RPMI8226 (cell line): ENCODE measurements at places on chromosomes 11 and 22.

GRCh38 chr11:117427356-117427874 lies 99.8 kb downstream of the CEP164 start:
- no peak for DNase-seq

DNA sequence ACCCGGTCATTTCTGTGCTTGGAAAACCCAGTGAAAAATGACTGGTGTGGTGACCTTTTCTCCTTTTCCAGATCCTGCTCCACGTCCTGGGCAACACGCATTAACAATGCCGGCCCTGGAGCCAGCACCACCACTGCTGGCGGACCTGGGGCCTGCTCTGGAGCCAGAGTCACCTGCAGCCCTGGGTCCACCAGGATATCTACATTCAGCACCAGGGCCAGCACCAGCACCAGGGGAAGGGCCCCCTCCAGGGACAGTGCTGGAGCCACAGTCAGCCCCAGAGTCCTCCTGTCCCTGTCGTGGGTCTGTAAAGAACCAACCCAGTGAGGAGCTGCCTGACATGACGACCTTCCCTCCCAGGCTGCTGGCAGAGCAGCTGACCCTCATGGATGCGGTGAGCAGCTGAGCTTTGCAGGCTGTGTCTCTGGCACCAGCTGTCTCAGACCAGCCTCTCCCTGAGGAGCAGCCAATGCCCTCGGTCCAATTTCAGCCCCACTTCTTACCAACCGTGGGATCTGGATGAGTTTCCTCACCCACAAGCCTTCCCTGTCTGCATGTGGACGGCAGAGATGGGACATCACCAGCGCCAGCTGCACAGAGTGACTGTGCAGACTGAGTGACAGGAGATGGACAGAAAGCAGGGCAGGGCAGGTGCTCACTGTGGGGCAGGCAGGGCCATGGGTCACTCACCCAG lies 1.9 kb downstream of the RGL4 start:
- DNase-seq, result no peak

- no peak for DNase-seq
Observed at GRCh38 chr22:27541836-27542235, 259.7 kb downstream of the MN1 start.

GRCh38 chr22:42912059-42912458 lies 55.0 kb upstream of the ARFGAP3 start:
- no peak for DNase-seq

GRCh38 chr11:76592961-76593360 lies 77.6 kb downstream of the LRRC32 start:
- DNase-seq, result no peak

DNA sequence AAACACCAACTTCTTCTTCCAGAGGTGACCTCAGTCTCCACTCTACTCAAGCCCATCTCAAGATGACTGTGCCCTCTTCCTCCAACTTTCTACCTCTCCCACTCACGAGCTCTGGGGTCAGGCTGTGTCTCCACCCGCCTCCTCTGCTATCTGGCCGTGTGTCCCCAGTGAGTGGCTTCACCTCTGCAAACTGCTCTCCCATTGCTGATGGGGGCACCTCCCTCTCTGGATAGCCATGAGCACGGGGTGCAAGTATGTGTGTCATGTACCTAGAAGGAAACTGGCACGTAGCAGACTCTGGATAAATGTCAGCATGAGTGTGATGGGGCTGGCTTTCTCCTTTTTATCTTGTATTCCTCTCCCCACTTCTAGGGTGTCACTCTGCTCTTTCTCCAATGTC lies 18.3 kb upstream of the RAC2 start:
- DNase-seq, result no peak

DNA sequence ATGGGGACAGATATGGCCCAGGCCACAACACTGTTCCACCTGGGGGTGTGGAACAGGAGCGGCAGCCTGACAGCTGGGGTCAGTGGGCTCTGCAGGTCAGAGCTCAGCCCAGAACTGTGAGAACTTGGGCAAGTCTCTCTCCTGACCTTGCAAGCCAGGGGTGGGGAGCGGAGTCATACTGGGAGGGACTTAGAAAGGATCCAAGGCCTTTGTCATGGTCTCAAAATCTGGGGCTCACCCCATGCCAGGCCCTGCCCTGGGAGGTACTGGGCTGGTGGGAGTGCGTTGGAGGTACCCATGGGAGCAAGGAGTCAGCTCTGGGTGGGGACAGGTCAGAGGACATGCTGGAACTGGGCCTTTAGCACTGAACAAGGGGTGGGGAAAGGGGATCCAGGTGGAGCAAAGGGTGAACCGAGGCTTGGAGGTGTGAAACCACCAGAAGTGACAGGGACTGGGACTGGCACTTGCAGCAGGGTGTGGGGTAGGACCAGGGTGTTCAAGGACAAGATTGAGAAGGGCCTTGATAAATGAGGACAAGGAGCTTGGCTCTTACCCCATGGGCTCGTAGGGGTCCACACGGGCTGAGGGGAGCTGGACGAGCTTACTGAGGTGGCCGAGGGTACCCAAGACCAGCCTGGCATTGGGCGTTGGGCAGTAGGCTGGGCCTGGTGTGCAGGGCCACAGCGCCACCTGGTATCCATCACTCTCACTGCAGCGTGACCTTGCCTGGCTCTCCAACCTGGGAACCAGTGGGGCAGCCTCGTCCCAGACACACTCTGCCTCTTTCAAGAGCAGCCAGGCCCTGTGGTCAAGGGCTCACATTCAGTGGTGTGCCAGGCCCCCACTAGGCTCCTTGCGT lies 7.4 kb upstream of the PMM1 start:
- DNase-seq, result peak; percentile 67

DNA sequence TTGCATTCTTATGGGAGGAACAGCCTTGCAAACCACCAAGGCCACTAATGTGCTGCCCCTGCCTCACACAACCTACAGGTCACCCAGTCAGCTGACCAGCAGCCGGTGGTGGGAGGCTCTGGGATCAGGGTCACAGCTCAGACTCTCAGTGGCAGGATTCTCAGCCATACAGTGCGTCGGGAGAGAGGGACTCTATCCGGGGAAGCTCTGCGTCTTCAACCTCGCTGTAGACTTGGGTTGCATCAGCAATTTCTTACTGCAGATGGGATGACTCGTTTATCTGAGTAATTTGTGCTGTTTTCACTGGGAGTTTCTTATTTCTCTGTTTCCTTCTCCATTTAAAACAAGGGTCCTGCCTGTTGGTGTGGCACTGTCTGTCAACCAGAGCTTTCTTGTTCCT lies 257.7 kb downstream of the TBC1D22A start:
- no peak for DNase-seq

DNA sequence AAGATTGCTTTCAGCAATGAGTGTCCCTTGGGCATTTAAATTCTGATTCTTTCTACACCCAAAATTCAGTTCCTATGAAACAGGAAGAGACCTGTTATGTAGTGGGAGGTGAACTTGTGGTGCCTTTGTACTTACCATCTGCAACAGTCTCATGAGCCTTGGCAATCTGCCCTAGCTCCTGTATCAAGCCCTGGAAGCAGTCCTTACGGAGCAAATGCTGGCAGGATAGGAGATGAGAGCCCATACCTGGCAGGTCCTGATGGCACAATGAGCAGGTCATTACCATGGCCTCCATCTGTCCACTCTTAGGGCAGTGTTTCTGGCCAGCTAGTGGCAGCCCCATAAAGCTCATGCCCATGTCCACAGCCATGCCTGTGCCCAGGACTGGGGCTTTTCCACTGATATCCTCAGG lies 10.8 kb downstream of the TRIM66 start:
- DNase-seq, result no peak

- no peak for DNase-seq
Observed at GRCh38 chr11:93623920-93624319, 37.6 kb upstream of the CEP295 start.

DNA sequence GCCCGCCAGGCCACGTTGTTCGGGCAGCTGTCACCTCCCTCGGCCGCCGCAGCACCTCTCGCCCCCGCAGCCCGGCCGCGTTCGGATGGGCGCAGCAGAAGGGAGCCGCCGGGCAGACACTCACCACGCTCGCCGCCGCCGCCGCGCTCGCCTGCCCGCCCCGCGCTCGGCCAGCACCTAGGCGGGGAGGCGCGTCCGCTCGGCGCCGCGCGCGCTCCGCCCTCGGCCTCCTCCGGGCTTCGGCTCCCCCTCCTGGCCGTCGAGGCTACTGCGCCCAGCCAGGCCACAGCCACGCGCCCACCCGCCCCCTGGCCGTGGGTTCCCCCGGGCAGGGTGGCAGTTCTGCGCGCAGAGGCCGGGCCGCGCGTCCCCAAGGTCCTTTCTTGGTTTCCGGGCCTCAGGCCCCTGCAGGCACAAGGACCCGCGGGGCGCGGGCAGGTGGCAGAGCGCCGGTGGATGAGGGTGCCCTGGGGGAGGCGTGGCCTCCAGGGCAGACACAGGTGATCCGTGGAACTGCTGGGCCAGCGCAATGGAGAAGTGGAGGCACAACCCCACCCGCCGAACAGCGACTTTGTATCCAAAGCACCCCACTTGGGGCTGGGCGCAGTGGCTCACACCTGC lies at the start of gene SLC25A22:
SLC25A22 (minus strand) TSS at position 189 of the 621 bp plus-strand sequence. CDS start 3,275 bp downstream, outside the sequence.
- DNase-seq, result peak; percentile 87

GRCh38 chr22:19798891-19799293 lies 38.3 kb downstream of the TBX1 start:
- no peak for DNase-seq

GRCh38 chr22:32331918-32332725 lies 25.5 kb upstream of the RFPL3 start:
- no peak for DNase-seq

DNA sequence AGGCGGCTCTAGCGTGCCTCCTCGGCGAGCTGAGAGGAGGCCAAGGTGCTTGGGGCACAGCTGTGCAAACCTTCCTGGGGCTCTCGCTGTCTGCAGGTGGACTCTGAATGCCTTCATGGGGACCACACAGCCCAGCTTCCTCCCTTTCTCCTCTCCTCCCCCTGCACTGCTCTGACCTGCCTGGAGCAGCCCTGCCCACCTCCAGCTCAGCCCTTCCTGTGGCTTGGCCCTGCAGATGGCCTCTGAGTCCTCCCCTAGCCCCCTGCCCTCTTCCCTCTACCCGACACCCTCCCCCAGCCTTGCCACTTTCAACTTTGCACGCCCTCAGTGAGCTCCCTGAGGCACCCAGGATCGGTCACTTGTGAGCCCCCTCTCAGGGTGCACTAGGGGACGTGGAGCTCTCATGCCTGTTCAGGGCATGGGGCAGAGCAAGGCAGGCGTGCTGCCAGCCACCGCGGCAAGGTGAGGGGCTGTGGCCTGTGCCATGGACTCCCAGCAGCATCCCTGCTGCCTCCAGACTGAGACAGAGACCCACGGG lies 31.4 kb downstream of the PPM1F start:
- DNase-seq, result no peak

GRCh38 chr11:57888386-57888785 lies 126.8 kb downstream of the CTNND1 start:
- DNase-seq, result no peak

DNA sequence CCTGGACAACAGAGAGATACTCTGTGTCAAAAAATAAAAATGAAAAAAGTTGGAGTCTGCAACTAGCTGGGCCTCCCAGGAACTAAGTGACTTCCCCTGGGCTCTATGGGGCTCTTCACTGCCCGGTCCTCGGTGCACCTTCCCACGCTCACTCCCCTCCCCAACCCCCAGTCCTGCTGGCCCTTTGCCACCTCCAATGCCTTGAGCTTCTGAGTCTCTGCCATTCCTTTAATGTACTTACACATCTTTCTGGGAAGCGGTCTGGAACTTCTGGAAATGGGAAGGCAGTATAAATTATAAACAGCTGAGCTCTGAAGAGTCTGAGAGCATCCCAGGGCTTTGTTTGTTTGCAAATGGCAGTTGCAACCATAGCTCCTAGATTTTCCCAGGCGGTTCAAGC lies 5.9 kb upstream of the BATF2 start:
- no peak for DNase-seq

DNA sequence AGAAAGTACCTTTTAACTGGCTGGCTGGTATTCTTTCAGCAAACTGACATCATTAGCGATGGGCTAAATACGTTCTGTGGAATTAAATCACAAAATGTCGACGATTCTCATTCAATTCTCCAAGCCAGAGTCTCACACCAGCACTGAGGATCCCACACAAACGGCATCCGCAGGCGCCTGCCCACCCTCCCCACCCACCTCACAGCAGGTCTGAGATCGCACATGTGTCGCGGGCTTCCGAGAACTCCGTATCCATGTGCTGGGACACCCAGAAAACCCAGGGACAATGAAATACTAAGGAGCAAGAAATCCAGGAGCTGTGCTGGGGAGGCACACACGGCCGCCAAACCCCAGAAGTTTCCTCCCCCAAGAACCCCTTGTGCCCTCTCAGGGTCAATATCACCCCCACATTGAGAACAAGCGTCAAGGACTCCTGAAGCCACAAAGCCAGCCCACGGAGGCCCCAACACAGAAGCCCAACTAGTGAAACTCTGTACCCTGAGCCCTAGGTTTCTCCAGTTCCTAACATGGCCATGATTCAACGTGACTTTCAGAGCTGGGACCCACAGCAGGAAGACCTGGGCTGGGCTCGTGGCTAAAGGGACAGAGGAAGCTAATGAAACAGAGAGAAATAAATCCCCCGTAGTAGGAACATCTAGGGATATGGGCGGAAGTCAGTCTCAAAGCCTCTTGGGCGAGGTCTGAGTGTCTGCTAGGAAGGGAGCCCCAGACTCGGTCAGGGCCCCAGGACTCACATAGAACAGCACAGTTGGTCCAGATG lies 8.0 kb downstream of the TOLLIP start:
- no peak for DNase-seq

- DNase-seq, result no peak
Observed at GRCh38 chr22:35986088-35986487, 42.5 kb downstream of the RBFOX2 start.

GRCh38 chr11:2612884-2613571 lies 86.8 kb downstream of the KCNQ1OT1 start:
- no peak for DNase-seq

GRCh38 chr22:23604939-23605712 lies 25.0 kb upstream of the IGLL1 start:
- no peak for DNase-seq

- DNase-seq, result no peak
Observed at GRCh38 chr11:39268176-39268690, 2191.2 kb downstream of the LRRC4C start.

- DNase-seq, result no peak
Observed at GRCh38 chr11:19777039-19777376, 64.4 kb downstream of the NAV2 start.

DNA sequence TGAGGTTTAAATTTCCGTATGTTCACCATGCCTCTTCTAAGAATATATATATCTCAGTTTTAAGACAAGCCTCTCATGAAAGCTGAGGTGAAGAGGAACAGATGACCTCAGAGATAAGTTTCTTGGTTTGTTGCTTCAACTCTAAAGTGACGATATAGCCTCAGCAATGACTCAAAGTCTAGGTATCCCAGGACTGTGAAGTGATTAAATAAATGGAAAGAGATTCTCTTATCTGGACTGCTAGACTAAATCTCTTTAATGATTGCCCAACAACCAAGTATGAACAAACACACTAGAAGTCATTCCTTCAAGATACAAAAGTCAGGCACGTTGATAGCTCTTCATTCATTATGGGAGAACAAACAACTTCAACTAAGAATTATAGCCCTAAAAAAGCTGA lies 15.3 kb downstream of the CADM1 start:
- no peak for DNase-seq

DNA sequence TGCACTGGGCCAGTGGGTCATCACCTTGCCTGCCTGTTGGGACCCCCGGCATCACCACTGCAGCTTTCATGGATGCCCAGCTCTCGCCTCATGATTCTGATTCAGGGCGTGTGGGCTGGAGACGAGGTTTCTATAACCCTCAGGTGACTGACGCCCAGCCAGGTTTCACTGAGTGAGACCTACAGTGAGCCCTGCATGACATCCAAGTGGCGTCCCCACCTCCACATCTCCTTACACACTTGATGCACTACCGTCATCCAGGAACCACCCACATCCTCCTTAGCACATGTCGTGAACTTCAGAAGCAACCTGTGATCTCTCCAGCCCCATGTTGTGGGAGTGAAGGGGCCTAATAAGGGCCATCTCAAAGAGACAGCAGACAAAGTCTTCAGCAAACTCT lies 257.5 kb downstream of the CTTN start:
- DNase-seq, result no peak

- no peak for DNase-seq
Observed at GRCh38 chr11:69007975-69008381, 5.1 kb downstream of the MRGPRF start.
